Activated naive CD8-positive, alpha-beta T cell treated with anti-CD3 and anti-CD28 coated beads, Interleukin-2, amount 50 U/mL, for 24 hours (primary cell): ENCODE measurements at places on chromosomes 7 and 10.

DNA sequence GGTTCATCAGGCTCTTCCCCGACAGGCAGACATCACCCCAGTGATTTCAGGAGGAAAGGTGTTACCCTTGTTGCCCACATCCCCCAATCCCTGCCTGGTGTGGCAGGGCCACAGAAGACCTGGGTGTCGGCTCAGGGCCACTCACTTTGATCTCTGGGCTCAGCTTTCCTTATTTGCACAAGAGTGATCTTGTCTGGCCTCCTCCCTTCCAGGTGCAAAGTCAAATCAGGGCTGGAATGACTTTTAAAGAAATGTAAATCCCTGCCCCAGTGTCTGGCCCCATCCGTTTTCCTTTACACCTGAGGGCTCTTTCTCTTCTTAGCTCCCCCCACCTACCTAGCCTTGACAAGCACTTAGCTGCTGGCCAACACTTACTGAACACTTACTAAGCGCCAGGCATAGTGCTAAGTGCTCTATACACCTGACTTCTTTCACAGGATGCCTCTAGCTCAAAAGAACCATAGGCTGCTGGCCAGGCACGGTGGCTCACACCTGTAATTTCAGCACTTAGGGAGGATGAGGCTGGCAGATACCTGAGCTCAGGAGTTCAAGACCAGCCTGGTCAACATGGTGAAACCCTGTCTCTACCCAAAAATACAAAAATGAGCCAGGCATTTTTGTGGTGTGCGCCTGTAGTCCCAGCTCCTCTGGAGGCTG is 979 bp upstream of the NODAL start:
- H3K27ac ChIP-seq = no peak overlapping the region
- H3K4me3 ChIP-seq = no peak overlapping the region
- no peak for DNase-seq
- peaks cover 48% of the 10 kb centered on the region for H3K27me3 ChIP-seq
- H3K36me3 ChIP-seq = no peaks in the 10 kb centered on the region

GRCh38 chr10:17989908-17990767 is 38.4 kb downstream of the SLC39A12 start:
- no peak overlapping the region for H3K27ac ChIP-seq
- H3K4me3 ChIP-seq = no peak overlapping the region
- H3K36me3 ChIP-seq = no peaks in the 10 kb centered on the region

GRCh38 chr7:88458946-88459345 is 152.3 kb upstream of the STEAP4 start:
- no peak overlapping the region for H3K27ac ChIP-seq
- H3K4me1 ChIP-seq = no peaks in the 10 kb centered on the region
- DNase-seq = no peak
- no peak overlapping the region for H3K4me3 ChIP-seq
- no peaks in the 10 kb centered on the region for H3K36me3 ChIP-seq

GRCh38 chr10:68106656-68107055 is 2.6 kb upstream of the MYPN start:
- no peak overlapping the region for H3K4me3 ChIP-seq

GRCh38 chr10:8004469-8005000 is 50.0 kb upstream of the GATA3 start:
- H3K4me1 ChIP-seq = no peaks in the 10 kb centered on the region
- no peak for DNase-seq
- no peak overlapping the region for H3K27ac ChIP-seq
- peaks cover 51% of the 10 kb centered on the region for H3K36me3 ChIP-seq
- no peak overlapping the region for H3K4me3 ChIP-seq

DNA sequence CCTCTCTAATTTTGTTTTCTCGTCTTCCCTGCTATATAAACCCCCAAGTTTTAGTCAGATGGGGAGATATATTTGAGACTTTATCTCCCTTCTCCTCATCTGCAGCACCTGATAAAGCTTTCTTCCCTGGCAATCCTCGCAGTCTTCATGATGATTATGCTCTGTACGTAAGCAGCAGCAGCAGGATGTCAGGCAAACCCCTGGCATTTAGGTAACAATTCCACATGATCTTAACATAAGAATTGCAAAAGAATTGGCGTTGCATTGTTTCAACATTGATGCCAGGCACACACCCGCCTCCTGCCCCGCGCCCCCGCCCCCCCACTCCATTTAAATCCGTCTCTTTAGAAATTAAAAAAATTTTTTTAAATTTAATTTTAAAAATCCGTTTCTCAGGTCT is 6.1 kb downstream of the PKD1L1 start:
- no peak overlapping the region for H3K4me3 ChIP-seq
- H3K36me3 ChIP-seq = no peaks in the 10 kb centered on the region
- H3K27me3 ChIP-seq = no peaks in the 10 kb centered on the region
- H3K4me1 ChIP-seq = peaks cover 9% of the 10 kb centered on the region

GRCh38 chr7:6350433-6351058 is 78.1 kb upstream of the CYTH3 start:
- no peak overlapping the region for H3K27ac ChIP-seq
- H3K36me3 ChIP-seq = no peaks in the 10 kb centered on the region
- no peak for DNase-seq
- H3K4me3 ChIP-seq = no peak overlapping the region
